ENCODE measurements at places on chromosomes 1 and 21. TPM values are rescaled to one million over a fixed set of nuclear protein-coding genes. Genes with fewer than 3 reads are reported as not detected.

Gene OVAAL
- total RNA-seq: not detected

Gene TCHHL1
- total RNA-seq: not detected

Gene BATF3
- total RNA-seq: 0.90 TPM

Gene S100A8
- total RNA-seq: not detected

Gene TNFRSF14
- 24.4 TPM for total RNA-seq

- DNase-seq: no peak
Observed at GRCh38 chr1:245124644-245125043, 30.1 kb upstream of the KIF26B start.

DNA sequence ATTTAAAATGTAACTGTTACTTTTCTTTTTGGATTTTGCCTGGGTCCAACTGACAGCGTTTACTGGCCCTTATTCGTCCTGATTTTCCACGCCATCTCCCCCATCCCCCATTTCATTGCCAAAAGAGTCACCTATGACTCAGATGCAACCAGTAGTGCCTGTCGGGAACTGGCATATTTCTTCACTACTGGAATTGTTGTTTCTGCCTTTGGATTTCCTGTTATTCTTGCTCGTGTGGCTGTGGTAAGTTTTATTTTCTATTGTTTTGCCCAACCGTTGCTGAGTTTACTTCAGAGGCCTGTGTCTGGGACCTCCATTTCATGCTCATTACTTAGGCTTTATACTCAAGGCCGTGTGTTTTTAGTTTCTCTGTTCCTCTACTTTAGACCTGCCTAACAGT, 9.3 kb downstream of the LEPR start:
- DNase-seq: peak; percentile 32

GRCh38 chr1:174884038-174884437, 115.7 kb upstream of the CACYBP start:
- DNase-seq: no peak

- DNase-seq: no peak
Observed at GRCh38 chr1:210195635-210196160, 36.9 kb upstream of the SERTAD4 start.

DNA sequence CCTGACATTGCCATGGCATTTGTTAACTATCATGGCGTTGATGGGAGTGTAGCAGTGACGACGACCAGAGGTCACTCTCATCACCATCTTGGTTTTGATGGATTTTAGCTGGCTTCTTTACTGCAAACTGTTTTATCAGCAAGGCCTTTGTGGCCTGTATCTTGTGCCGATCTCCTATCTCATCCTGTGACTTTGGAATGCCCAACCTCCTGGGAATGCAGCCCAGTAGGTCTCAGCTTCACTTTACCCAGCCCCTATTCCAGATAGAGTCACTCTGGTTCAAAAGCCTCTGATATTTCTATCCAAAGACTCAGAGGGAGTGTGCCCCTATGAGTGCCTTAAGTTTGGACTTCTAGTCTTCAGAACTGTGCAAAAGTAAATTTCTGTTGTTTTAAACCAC, 130.1 kb downstream of the ADAMTS1 start:
- DNase-seq: no peak

Data from Calu3 (cell line).